Glutamatergic neuron (in vitro differentiated cells): ENCODE measurements at places on chromosomes 3 and 15. TPM values are rescaled to one million over a fixed set of nuclear protein-coding genes. Genes with fewer than 3 reads are reported as not detected.

DNA sequence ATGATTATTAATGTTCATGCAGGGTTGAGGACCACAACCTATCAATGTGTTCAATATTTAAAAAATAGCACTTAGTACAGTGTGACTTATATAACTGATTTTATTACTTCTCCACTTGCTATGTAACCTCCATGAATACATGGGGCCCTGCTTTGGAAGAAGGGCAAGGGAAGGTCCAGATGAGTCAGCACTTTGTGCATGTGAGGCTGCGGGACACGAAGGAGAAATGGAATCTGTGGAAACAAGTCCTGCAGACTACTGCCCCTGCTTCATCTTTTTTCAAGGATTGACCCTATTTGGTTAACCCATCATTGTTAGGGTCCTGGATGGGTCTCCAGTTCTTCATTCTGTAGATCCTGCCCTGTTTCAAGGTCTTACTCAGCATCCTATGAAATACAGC is 1.6 kb downstream of the NXPE3 start:
- DNase-seq = no peak

- peak; percentile 49 for DNase-seq
Measured at GRCh38 chr3:20141851-20142250, 44.2 kb downstream of the SGO1 start.

DNA sequence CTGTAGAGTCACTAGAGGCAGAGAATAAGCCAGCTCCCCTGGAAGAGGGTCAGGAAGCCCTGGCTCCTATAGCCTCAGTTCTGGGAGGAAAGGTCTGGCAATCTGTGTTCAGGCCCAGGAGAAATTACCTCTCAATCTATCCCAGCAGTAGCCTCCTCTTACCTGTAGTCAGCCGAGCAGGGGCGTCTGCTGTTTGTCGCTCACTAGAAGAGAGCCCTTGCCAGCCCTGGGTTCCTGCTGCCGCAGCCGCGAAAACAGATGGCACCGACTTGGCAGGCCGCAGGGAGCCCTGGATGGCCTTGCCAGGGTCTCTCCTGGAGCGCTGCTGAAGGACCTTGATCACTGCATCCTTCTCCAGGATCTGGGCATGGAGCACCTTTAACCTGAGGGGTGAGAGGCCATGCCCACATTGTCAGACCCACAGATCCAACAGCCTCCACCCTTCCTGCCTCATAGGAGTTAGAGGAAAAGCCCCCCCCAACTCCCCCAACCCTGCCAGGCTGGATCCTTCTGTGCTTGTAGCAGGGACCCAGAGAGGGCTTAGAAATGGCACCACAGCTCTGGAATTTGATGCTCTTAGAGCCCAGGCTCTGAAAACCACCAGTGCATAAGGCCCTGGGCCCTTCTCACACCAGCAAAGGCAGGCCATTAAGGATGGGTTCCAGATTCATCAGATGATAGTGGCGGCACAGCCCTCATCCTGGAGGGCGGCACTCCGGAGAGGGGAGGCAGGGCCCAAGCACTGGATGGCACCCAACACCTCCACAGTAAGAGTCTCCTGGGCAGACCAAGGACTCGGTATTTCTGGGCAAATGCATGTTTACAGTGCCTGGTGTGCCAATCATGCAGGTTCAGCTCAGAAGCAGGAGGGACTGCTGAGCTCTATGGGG is 14.9 kb downstream of the AMOTL2 start:
- DNase-seq = no peak

GRCh38 chr15:50876989-50877360 is 31.5 kb upstream of the AP4E1 start:
- DNase-seq = peak; percentile 62

DNA sequence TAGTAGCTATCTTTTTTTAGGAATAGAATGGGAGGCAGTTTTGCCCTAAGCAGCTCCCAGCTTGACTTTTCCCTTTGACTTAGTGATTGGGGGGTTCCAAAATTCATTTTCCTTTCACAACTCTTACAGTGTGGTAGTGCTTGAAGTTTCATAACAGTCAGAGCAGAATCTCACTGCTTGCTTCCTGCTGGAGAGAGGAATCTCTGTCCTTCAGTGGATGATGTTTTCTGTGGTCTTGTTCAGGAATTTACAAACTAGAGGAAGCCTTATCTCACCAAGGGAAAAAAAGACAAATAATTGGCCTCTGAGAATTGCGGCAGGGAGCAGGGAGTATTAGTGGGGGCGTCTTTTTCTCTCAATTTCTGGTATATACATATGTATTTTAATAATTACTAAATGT is 326.6 kb upstream of the C2CD4B start:
- DNase-seq = no peak

GRCh38 chr15:74725845-74726773 is 781 bp upstream of the CYP1A1 start:
- DNase-seq = peak; percentile 69

GRCh38 chr3:122977746-122978466 is 49.7 kb downstream of the SEMA5B start:
- no peak for DNase-seq

GRCh38 chr3:125959317-125960065 is 9.5 kb upstream of the ROPN1B start:
- DNase-seq = no peak

GRCh38 chr15:83295417-83295816 is 11.0 kb upstream of the BNC1 start:
- DNase-seq = no peak

GRCh38 chr3:59660376-59660775 is 610.6 kb upstream of the CFAP20DC start:
- DNase-seq = no peak

- DNase-seq = no peak
Measured at GRCh38 chr3:106577241-106577640, 708.4 kb upstream of the CBLB start.

MST1R gene
- 8.6 TPM for total RNA-seq

ABHD17C gene
- total RNA-seq = 6.8 TPM

MYRIP gene
- total RNA-seq = 1.8 TPM

SELENOK gene
- total RNA-seq = 39.4 TPM

C3orf52 gene
- total RNA-seq = 1.4 TPM

TP63 gene
- total RNA-seq = not detected

SLC7A14 gene
- total RNA-seq = 6.2 TPM
